ENCODE measurements at places on chromosomes 1 and 21.

DNA sequence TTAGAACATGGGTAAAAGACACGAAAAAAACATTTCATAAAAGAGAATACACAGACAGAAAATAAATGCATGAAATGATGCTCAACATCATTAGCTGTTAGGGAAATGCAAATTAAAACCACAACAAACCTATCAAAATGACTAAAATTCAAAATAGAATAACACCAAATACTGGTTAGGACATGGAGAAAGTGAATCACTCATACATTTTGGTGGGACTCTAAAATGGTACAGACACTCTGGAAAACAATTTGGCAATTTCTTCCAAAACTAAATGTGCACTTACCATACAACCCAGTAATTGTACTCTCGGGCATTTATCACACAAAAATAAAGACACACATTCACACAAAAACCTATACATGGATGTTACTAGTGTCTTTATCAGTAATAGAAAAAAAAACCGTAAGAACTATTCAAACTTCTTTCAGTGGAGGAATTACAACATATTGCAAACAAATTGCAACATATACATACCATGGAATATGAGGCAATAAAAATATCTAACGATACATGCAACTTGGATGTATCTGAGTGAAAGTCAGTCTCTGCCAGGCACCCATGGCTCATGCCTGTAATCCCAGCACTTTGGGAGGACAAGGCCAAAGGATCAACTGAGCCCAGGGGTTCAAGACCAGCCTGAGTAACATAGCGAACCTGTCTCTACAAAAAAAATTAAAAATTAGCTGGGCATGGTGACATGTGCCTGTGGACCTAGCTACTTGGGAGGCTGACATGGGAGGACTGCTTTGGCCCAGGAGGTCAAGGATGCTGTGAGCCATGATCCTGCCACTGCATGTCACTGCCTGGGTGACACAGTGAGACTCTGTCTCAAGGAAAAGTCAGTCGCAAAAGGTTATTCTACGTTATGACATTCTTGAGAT, 19.6 kb downstream of the HSF2BP start:
- DNase-seq, result peak; percentile 56

DNA sequence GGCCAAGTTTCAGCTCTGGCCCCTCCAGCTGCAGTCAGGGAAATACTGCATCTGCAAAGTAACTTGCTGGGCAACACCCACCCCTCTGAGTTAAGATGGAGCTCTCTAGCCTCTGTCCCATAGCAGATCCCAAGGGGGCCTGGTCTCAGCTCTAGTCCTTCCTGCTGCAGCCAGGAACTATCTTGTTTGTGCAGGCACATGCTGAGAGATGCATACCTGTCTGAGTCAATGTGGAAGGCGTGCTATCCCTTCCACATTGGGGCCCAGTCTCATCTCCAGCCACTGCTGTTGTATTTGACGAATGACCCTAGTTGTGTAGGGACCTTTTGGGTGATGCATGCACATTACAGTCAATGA, 76.4 kb downstream of the CTH start:
- DNase-seq, result no peak

DNA sequence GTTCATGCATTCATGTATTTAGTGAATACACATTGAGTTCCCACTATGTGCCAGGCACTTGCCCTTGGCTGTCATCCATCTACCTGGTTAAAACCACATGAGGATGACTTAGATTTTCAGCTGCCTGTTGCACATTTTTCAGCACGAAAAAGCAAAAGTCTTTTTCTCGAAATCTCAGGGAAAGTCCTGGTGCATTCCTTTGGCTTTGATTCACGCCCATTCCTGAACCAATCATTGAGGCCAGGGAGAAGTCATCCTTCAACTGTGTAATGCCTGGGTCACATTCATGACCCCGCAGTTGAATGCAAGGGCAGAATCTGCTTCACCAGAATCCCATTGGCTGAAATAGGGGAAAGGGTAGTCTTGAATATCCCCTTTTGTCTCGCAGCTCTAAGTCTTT, 84.4 kb downstream of the RNF220 start:
- no peak for DNase-seq

DNA sequence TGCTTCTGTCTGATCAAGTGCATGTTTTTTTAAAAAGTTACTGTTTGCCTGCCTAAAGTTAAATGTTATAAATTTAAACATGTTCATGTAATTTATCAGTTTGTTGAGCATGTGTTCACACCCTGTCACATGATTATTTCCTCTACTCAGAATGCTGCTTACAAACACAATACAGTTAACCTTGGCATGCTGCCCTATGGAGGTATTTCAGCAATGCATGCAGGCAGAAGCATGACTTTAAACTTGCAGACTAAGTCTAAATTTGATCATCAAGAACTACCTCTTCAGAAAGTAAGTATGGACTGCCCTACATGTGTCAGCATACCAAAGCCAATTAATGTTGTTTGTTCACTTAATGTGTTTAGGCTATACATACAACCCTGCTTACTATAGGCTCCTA, 161.6 kb downstream of the LRRC40 start:
- no peak for DNase-seq

- DNase-seq, result peak; percentile 81
Measured at GRCh38 chr21:17786071-17786850, 32.9 kb downstream of the C21orf91 start.

DNA sequence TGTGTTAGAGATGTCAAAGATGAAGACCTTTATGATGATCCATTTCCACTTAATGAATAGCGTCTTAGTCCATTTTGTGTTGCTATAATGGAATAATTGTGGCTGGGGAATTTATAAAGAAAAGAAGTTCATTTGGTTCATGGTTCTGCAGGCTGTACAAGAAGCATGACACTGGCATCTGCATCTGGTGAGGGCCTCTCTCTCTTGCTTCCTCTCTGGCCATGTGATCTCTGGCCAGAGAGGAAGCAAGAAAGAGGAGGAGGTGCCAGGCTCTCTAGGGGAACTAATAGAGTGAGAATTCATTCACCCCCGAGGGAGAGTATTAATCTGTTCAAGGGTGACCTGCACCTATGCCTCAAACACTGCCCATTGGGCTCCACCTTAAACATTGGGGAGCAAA, 242.8 kb downstream of the DISC1 start:
- peak; percentile 63 for DNase-seq

DNA sequence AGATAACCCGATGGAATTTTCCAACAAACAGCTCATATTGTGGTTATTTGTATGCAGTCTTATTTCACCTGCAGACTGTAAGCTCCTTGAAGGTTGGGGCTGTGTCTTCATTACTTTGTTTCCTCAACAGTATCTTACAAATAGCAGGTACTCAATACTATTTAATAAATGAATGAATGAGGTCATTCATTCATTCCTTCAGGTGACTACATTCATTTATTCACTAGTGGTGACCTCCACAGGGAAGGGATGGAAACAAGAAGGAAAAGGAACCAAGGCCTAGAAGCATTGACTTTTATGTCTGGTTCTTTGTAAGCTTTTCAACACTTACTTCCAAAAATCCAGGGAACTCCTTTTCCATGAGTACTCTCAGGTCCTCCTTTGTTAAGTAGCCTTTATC, 7.9 kb downstream of the S100A10 start:
- no peak for DNase-seq

- peak; percentile 83 for DNase-seq
Measured at GRCh38 chr1:31181515-31182343, 58.0 kb downstream of the NKAIN1 start.

DNA sequence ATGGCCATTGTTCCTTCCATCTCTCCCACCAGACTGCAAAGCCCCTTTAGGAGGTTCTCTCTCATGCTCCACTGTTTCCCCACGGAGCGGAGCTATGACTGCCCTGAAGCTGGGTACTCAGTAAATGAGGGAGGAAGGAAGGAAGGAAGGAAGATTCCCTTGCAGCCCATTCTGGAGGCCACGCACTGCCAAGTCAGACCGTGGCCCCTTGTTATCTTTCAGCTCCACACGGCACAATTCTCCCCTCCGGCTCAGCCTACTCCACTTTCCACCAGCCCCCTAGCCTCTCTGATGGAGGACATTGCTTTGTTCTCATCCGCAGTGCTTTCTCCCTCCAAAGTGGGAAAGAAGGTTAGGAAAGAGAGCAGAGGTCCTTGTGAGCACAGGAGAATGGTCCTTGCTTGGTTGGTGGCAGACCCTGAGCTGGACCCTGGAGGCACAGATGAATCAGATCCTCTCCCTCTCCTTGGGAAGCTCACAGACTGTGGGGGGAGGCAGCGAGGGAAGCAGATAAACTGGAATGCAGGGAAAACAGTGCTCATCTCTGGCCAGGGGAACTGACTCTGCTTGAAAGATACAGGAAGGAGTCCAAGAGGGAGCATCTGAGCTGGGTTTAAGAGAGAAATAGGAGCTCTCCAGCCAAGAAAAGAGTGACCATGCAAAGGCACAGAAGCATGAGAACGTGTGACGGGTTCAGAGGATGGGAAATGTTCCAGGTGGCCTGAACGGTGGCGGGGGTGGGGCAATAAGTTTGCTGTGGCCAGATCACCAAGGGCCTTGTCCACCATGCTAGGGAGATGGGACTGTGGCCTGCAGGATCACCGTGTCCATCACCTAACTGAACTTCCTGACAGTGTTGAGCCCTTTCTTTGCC, 52.6 kb downstream of the GLIS1 start:
- no peak for DNase-seq

DNA sequence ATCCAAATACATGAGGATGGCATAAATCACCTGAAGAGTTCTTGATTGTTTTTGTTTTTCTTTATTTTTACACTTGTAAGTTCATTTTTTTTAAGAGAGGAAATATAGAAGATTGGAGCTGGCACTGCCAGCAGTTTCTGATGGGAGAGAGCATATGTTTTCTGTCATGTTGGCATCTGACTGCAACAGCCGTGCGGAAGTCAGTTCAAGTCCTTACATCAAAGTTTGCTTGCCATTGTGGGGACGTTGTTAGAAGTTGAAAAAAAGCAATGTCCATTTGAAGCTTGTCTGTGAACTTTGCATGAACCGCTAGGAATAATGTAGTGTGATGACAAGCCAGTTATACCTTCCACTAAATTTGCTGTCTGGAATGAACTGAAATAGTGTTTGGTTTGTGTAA, 126.5 kb upstream of the USH2A start:
- no peak for DNase-seq

- no peak for DNase-seq
Measured at GRCh38 chr1:79304131-79304530, 297.6 kb upstream of the ADGRL4 start.

DNA sequence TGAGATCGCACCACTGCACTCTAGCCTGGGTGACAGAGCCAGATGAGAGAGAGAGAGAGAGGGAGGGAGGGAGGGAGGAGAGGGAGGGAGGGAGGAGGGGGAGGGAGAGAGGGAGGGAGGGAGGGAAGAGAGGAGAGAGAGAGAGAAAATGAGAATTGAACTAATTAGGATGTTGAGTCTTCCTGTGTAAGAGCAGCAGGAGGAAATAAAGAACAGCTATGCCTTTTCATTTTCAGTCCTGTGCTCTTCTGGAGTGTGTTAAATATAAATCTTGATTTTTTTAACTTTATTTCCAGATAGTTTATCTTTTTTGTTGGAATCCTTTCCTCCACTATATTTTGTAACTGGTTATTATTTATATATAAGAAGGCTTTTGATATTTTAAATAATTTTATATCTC, 27.1 kb downstream of the DNTTIP2 start:
- no peak for DNase-seq

- DNase-seq, result peak; percentile 75
Measured at GRCh38 chr1:156813750-156814570, 2.7 kb downstream of the SH2D2A start.

DNA sequence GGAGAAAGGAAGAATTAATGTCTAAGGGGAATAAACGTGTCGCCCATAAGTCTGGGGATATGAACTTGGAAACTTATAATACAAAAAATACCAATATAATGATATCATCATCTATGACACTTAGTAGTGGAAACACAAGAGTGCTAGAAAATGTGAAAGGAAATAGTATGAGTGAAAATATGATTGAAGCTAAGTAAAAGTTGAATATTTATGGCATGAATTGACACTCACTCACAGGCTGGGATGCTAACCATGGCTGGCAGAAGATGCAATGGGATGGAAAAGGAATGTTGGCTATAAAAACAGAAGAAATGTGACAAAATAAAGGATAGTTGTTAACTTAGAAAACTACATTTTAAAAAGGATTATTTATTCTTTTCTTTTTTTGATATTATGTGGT, 120.1 kb downstream of the XPR1 start:
- no peak for DNase-seq

- no peak for DNase-seq
Measured at GRCh38 chr1:226497276-226497833, 51.2 kb upstream of the STUM start.

DNA sequence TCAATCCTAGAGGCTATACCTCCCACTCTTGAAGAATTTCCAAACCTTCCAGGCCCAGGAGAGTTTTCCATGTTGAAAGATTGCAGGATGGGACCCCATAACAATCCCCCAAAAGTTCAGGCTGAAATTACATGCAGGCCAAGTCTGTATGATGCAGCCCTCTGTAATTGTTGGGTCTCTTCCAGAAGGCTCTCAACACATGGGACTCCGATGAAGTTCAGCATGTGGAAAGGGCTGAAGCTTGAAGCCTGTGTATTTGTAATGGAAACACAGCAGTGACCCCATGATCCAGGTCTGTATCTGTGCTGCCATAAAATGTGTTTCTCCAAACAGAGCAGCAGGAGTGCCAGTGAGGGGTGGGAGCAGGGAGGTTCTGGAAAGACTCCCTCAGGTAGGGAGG, 202.5 kb upstream of the LYPLAL1 start:
- no peak for DNase-seq

DNA sequence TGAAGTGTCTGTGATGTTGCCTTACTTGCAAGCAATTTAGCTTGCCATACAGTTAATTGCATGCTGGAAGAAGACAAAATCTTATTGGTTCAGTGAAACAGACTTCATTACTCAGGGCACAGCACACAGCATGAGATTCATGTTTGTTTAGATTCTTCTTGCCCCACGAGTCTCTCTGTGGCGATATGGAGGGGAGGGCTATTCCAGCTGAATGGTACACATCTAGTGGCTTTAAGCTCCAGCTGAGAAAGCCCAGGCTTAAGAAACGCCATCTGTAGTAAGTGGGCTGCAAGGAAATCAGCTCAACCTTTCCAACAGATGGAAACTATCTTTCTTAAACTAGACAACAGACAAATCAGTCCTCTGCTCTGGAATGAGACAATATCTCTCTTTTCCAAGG, 1022.0 kb downstream of the NCAM2 start:
- no peak for DNase-seq

DNA sequence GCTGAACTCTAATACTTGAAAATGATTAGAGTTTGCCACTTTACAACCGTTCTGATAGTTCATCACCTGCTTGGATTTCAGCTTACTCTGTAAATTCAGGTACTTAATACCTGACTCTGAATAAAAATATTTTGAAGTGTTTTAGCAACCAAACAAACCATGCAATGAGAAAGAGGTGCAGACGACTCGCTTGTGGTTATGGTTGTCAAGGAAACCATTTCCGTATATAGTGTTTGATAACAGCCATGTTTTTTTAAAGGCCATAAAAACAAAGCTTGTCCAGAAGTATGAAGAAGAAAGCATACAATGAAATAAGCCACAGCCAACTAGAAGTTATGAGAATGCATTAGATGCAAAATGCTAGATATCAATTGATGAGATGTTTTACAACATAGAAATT, 167.2 kb upstream of the HMCN1 start:
- no peak for DNase-seq

GRCh38 chr1:218614031-218614430, 268.9 kb downstream of the TGFB2 start:
- no peak for DNase-seq

GRCh38 chr1:109792056-109792831, 28.5 kb upstream of the EPS8L3 start:
- DNase-seq, result no peak

GRCh38 chr1:42937141-42937696, 21.4 kb downstream of the SLC2A1 start:
- peak; percentile 70 for DNase-seq
